ENCODE measurements at places on chromosomes 4 and X.

GRCh38 chrX:123976706-123977316, 15.3 kb downstream of the STAG2 start:
- DNase-seq: no peak

DNA sequence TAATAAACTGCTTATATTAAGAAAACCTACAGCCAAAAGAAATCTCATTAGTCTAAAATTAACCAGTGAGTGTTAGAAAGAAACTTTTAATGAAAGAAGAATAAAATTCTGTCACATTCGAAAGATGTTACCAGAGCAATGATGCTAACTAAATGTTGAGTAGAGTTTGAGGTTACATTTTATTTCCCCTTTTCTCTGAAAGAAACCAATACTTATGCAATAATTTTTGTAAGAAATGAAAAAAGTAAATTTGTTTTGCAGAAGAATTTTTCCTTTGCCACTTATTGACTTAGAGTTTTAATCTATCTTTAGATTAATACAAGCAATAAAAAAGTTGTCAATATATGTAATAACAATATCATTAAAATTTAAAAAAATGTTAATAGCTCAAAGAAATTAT, 574.0 kb upstream of the GALNTL6 start:
- no peak for DNase-seq

- DNase-seq: no peak
These were observed 1.7 kb downstream of the FRAS1 start for GRCh38 chr4:78058591-78059523.

DNA sequence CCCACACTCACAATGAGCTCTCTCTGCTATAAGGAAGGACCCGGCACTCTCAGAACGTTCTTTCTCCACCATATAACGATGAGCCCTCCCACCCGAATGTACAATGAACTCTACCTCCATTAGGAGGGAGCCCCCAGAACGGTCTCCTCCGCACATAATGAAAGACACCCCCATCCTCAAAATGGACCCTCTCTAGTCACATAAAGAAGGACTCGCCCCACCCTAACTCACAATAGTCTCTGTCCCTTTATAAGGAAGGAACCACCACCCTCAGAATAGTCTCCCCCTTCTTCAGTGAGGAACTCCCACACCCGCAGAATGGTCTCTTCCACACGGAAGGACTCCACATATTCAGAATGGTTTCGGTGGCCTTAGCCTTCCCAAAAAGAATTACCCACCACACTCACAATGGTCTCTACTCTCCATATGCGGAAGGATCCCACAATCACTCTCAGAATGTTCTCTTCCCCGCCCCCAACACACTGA, 477 bp downstream of the SLC35A2 start:
- DNase-seq: no peak

DNA sequence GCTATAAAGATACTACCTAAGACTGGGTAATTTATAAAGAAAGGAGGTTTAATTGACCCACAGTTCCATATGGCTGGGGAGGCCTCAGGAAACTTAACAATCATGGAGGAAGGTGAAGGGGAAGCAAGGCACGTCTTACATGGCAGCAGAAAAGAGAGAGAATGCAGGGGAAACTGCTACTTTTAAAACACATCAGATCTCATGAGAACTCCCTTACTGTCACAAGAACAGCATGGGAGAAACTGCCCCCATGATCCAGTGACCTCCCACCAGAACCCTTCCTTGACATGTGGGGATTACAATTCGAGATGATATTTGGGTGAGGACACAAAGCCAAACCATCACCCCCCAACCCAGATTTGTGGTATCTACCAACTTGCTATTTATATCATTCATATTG, 13.9 kb downstream of the TEX13C start:
- DNase-seq: no peak

GRCh38 chr4:87339440-87339839, 16.8 kb upstream of the HSD17B13 start:
- DNase-seq: no peak

GRCh38 chr4:109803924-109804571, 2.2 kb upstream of the CFI start:
- DNase-seq: no peak

DNA sequence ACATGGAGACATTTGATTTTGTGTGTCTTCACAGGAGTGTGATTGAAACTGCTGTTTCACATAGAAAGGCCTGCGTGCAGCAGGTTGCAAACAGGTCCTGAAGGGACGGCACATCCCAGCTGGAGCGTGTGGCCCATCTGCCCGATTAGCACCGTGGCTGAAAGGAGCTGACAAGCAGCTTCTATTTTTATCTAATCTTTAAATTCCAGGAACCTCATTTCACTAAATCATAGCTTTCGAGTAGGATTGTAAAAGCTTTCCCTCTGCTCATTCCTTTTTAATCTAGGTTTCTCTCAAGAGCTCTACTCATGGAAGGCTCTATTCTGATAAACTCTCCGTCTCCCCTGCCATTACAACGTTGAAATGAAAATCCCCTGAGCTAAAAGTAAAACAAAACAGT, 106.8 kb downstream of the FSTL5 start:
- no peak for DNase-seq
